ENCODE measurements at places on chromosomes 6 and 20. TPM values are rescaled to one million over a fixed set of nuclear protein-coding genes. Genes with fewer than 3 reads are reported as not detected.
A peak's percentile ranks its signal among the peaks of the same experiment; 100 is the strongest.

DNA sequence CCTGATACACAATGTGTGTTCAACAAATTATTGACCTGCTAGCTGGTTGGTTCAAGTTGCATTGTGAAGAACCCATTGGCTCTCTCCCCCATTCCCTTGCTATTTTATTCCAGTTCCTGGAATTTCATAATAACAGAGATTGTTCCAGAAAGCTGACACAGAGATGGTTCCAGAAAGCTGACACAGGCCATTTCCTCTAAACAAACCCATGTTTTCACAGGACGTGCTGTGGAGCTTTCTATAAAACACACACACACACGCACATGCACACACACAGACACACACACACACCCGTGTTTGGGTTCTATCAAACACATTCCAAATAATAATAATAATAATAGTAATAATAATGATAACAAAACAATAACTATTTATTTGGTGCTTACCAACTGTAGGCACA lies 259.1 kb downstream of the CLIC5 start:
- DNase-seq, result no peak

GRCh38 chr6:147941143-147941542 lies 401.5 kb upstream of the SASH1 start:
- no peak for DNase-seq

DNA sequence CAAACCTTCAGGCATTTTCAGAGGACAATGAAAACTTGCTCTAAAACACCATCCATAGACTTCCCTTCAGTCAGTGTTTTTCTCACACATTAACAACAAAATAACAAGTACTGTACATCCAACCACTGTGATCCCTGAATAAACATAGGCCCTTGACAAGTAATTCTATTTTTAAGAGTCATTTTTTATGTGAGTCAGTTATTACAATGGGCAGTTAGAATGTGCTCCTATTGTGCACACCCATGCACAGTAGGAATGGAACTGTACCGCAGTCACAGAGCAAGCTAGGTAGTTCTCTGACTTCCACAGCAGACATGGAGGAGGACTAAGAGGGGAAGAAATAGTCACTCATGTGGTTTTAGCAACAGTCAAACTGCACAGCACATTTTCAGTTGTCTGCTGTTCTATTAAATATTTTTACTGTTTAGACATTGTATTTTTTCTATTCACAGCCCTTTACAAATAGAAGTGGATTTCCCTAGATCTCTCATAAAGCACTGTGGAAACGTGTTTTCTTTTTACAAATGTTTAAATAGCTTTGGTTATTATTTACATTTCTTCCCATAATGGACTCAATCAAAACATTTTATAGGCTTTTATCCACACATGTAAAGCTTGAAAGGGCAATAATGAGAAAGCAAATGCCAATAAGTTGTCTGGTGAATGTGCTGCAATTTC lies 100.4 kb downstream of the JAG1 start:
- no peak for DNase-seq

DNA sequence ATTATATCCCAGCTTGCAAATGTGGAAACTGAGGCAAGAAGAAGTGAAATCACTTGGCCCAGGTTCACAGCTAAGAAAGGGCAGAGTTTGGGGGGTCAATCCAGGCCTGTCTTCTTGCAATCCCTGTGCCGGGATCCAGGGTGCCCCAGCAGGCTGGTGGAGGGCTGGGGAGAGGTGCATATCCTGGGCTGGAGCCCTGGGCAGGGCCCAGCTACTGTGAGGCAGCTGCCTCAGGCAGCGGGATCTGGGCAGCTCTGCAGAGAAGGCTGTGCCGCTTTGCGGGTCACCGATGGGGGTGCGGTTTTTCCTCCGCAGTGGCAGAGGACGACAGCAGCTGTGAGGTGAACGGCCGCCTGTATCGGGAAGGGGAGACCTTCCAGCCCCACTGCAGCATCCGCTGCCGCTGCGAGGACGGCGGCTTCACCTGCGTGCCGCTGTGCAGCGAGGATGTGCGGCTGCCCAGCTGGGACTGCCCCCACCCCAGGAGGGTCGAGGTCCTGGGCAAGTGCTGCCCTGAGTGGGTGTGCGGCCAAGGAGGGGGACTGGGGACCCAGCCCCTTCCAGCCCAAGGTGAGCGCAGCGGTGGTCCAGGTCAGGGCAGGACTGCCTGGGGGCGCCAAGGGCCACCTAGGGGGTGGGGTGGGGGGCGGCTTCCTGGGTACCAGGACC lies 9.4 kb downstream of the CCN5 start:
- DNase-seq, result peak; percentile 78

DNA sequence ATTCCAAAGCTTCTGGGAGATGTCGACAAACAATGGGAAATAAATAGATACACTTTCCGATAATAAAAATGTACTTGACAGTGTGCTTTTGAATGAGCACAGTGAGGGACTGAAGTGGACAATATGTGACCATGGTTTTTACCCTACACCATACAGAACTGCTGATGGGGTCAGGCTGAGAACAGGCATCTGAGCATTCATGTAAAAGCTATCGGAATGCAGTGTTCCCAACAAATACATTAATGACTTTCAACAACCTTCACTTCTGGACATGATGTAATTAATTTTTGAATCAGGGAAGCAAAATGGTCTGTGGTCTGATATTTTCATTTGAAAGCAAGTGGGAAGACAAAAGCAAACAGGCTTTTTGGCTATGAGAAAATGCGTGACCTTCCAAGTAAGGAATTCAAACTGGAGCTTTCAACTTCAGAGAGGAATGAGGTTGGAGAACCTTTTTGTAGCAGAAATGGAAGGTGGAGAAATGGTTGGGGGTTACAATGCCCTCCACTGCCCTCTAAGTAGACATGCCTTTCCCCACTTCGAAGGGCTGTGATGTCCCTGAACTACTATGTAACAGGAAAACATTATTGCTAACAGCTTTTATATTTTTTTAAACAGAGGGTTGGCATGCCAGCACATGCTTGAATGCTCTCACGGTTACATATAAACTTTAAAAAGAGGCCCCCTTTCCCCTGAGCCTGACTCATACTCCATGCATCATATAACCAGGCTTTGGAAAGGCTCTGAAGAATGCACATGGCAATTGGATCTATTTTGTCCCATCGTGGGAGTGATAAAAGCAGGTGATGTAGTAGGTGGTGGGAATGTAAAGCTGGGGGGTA lies 203.5 kb upstream of the CITED2 start:
- no peak for DNase-seq

DNA sequence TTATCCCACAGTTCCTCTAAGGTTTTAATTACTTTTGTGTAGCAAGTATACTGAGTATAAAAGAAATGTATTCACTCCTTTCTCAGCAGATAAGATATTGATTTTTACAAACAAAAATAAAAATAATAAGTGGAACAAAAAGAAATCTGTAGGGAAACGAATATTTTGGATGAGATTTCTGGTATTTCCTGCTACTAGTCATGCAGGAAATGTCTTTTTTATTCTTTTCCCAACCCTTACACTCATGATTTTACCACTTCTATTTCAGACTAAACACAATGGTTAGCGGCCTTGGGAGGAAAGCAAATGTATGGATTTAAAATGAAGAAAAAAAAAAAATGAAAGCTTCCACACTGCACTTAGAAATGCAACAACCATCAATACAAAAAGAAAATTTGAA lies 580.5 kb upstream of the MARCKS start:
- DNase-seq, result no peak

DNA sequence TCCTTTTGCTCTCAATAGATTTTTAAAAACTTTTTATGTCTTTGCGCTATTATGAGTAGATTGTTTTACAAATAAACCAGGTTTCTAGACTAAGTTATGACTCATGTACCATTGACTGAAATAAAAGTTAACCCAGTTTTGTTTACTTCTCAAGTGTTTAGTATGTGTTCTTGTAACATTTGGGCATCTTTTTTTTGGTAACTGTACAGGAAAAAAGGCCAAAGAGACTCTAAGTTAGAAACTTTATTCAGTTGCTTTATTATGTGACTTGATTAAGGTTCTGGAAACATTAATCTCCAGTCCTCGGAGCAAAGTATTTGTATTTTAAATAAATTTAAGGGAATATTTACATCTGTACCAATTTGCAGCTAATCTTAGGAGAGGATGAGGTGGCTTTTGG lies 2.9 kb downstream of the NKAIN2 start:
- DNase-seq, result no peak

LRRN4 gene
- total RNA-seq, result 0.10 TPM

DNA sequence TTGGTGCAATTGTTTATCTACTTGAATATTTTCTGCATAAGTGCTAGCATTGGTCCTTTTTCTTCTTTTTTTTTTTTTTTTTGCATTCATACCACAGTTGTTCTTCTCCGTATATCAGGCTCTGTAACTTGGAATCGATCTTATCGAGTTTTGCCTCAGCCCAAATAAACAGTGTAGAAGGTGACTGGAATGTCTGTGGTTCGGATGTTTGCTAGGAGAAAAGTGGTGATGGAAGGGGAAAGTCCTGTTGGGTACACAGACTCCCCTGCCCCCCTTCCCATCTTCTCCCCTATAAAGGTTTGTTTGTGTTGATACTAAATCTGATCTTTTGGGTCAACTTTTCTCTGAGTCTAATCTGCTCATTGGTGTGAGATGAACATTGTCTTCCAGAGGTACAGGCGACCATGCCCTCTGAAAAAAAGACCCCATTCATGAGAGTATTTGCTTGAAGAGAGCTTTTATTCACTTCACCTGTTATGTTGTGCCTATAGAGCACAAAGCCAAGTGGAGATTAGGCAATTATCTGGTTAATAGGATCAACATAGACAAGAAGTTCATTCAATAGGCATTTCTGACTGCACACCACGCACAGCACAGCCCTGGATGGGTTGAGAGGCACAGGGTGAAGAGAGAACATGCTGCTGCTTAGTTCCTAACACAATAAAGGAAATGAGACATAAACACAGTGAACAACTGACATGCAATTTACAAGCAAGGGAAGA lies 620.0 kb downstream of the PKHD1 start:
- no peak for DNase-seq

ELOVL2 gene
- total RNA-seq, result 0.38 TPM

CD164 gene
- 194 TPM for total RNA-seq

DNA sequence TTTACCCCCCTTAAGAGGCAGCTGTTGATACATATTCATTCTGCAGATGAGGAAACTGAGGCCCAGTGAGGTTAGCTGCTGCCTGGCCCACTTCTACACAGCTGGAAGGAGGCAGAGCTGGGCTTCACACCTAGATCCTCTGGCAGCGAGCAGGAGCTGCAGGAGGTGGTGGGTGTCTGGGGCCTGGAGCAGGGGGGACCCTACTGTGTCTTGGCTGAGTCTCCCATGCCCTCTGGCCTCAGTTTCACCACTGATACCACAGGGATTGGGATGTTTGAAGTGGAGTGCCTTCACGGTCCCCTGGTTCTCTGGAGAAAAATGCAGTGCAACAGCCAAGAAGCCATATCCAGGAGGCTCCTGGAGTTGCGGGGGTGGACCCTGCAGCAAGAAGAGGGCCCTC lies 8.2 kb upstream of the BPIFA2 start:
- DNase-seq, result no peak

DNA sequence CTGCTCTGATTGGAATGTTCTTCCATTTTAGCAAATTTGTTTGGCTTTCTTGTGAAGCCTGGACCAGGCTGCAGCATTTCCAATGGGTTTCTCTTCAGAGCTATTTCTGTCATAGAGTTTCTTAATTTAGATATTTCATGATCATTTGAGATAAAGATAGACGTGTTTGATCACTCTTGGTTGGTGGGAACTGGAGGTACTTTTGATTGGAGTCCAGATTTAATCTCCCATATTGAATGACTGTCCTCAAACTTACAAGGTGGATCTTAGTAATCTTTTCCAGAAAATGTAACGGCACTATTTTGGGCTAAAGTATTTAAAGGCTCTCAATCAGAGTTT lies 29.2 kb downstream of the RNF144B start:
- DNase-seq, result no peak

GRCh38 chr20:58251348-58251978 lies 23.0 kb upstream of the ANKRD60 start:
- no peak for DNase-seq

- DNase-seq, result no peak
Observed at GRCh38 chr6:160112628-160113299, 8.9 kb upstream of the SLC22A1 start.

LAMA4 gene
- total RNA-seq, result 248 TPM

PI16 gene
- 221 TPM for total RNA-seq

DNA sequence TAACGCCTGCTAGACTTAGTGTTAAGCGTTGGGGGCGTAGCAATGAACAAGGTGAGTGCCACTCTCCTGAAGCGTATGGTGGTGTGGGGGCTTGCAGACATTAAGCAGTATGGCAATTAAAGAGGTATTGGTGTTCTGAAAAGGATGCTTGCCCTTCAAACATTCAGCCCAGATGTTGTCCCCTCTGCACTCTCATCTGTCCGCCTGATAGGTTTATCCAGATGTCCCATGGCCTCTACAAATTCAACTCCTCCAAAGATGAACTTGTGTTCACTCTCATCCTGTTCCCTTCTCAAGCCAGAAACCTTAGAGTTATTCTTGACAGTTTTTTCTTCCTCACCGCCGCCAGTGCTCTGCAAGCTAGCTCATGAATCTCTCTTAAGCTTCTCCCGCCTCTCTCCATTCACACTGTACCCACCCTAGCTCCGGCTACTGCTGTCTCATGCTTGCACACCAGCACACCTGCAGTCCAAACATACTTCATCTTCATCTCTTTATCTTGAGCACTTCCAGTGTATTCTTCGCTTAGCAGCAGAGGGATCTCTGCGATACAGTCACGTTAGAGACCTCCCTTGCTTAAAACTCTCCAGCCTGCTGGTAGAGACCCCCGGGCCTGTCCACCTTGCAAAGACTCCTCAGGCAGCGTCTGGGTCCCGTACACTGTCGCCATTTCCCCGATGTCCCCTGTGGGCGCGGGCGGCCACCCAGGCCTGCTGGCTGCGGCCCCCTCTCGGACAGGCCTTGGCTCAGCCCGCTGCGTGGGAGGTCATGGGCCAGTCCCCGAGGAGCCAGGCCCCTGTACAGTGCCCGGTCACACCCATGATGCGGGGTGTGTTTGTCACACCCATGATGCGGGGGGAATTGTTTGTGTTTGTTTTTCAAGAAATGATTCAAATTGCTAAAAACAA lies 962 bp downstream of the DDX27 start:
- peak; percentile 68 for DNase-seq

- no peak for DNase-seq
Observed at GRCh38 chr20:4956200-4956810, 45.0 kb downstream of the SLC23A2 start.

GRCh38 chr20:33910529-33911327 lies 83.0 kb upstream of the RALY start:
- DNase-seq, result no peak

SLC35B3 gene
- 16.2 TPM for total RNA-seq

RFX6 gene
- total RNA-seq, result not detected

DNA sequence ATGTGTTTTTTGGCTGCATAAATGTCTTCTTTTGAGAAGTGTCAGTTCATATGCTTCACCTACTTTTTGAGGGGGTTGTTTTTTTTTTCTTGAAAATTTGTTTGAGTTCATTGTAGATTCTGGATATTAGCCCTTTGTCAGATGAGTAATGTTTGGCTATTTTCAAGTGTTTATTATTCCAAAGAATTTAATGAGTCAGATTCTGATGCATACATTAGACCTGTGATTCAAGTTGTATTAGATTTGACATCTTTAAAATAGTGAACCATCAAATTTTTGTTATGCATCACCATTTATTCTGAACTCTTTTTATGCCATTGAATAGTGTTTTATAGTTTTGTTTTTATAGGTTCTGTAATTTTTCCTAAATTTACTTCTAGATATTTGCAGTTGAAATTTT lies 319.3 kb downstream of the PKHD1 start:
- DNase-seq, result no peak

FERMT1 gene
- total RNA-seq, result not detected

- no peak for DNase-seq
Observed at GRCh38 chr6:111381123-111381522, 101.9 kb downstream of the REV3L start.
